Hippocampal formation (tissue), 2 donors: ENCODE measurements at places on chromosomes 5 and 9.

GRCh38 chr5:173451031-173451430 is 122.8 kb upstream of the STC2 start:
- no peak for DNase-seq

GRCh38 chr9:22030101-22030598 is 21.0 kb upstream of the CDKN2B start:
- DNase-seq: no peak

DNA sequence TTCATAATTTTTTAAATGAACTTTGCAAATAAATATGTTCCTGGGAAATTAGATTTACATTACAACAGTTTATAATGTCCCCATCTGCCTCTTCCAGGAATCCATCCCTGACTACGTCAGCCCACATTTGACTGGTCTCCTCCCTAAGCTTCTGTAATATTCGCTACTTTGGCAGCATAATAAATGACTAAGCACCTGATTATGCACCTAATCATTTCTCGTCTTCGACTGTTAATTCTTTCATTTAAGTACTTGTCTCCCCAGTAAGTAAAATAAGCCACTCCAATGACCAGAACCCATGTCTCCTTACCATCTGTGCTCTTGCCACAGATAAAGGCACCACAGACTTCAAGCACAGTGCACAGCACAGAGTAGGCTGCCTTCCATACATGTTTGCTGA is 122.7 kb downstream of the DENND1A start:
- DNase-seq: no peak

DNA sequence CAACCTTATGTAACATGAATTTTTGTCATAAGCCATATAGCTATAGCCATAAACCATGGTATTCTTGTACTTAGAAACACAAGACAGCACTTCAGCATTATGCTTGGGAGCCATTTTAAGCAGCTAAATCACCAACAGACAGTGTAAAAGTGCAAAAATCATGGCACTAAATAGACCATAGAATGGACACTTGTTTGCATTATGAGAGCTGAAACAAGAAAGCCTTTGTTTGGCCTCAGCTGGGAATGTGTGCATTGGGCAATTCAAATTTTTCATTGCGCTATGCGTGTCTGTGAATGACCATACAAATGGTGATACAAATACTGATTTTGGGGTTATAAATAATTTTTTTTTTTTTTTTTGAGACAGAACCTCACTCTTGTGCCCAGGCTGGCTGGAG is 23.7 kb downstream of the KDM4C start:
- peak; percentile 84 for DNase-seq

- no peak for DNase-seq
These were observed 20.6 kb upstream of the GPR150 start for GRCh38 chr5:95599252-95599651.

DNA sequence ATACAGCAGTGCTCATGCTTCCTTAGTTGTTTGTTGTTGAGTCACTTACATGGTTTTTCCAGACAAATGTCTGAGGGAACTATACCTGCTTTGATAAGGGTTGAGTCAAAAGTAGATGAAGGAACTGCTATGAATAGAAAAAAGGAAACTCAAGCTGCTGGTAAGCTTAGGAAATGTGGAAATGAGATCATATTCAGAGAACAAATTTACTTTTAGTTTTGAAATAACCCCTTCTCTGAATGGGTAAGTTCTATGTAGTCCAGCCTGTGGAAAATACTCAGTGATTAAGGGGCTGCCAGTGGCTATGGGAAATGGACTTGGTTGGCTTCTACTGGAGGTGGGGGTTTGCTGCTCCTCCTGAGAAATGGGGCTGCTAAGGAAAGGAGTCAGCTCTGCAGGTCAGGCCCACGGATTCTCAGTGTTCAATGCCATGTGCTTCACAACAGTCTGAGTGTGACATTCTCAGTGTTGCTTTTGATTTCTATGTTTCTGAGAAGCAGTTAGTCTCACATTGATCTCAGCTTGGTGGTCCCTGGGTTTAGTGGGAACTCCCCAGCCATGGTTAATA is 47.7 kb upstream of the GLRX start:
- DNase-seq: no peak

DNA sequence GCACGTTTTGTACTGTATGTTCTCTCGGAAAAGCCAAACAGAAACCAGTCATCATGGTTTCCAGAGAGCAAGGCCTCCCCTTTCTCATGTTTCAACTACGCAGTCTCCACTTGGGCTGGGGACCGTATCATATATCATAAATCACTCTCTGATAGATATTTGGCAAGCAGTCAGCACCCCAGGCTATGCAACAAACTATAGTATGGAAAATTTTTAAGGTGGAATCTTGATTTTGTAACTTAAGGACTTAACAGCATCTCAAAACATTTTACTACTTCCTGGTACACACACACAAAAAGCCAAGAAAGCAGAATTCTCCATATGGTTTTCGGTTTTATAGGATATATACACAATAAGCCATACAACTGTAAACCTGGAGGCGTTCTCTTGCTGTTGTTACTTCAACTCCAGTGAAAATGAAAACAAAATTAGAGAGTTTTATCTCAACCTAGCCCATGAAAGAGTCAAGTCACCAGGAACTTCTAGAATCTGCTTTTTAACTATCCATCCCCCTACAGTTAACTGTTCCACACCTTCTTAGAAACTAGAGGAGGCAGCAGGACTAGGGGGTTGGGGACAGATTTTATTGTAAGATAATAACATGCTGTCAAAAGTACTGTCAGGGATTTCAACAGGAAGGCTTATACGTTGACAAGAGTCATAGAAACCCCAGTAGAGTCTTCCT is 283.4 kb downstream of the NFIB start:
- DNase-seq: no peak

DNA sequence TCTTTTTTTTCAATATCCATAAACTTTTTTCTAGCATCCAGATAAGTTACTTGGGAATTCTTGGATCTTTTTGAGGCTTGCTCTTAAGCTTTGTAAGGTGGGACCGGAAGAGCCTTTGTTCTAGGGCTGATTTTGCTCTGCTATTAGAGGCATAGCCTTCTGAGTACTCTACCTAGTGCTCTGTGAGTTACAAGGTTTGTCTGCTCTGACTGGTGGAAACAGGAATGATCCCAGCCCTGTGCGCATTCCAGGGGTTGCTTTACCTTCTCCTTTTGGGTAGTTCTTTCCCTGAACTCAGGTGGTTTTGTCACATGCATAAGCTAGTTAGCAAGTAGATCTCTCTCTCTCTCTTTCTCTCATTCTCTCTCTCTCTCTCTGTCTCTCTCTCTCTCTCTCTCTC is 180.8 kb upstream of the PCSK5 start:
- no peak for DNase-seq

GRCh38 chr9:121756474-121757280 is 105.2 kb downstream of the DAB2IP start:
- peak; percentile 10 for DNase-seq

DNA sequence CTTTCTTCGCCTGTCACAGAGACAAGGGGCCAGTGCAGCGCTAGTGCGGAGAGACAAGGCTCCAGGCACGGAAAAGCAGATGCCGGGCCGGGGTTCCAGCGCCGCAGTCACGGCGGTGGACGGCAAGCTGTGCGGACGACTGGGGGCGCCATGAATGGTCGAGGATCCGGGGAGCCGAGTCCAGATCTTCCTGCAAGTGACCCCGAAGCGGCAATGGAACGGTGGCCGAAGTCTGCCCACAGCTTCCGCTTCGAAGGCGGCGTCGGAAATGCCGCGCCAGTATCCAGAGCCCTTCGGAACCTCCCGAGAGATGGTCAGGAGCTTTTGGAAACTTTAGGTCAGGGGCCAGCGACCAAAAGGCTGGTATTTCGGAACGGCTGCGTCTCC is 601 bp upstream of the FAF2 start:
- DNase-seq: peak; percentile 54

GRCh38 chr9:19614294-19614693 is 174.5 kb downstream of the SLC24A2 start:
- DNase-seq: no peak

GRCh38 chr5:149666212-149666852 is 63.8 kb upstream of the PPARGC1B start:
- no peak for DNase-seq

DNA sequence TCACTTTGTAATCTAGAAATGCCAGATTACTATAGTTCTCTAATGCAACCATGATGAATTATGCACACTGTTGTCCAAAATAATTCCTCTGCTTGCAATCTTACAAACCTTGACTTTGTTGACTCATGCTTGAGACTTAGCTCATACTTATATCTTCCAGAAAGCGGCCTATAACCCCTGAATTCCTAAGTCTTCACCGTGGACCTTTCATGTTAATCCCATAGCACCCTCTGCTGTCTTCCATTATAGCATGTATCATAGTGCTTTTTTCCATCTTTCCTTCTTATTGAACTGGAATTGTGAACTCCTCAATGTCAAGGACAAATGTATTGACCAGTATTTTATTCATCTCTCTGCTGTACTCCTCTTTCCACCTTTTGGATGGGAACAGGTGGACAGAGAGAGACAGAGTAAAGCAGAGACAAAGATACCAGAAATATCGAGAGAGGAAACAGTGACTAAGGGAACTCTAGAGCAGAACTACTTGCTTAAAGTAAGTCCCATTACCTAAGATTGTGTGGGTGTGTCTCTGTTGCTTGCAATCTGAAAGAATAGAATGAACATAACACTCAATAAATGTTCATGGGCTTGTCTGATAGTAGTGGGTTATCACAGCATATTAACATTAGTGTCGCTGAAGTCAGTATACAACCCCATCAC is 110.0 kb downstream of the LURAP1L start:
- DNase-seq: no peak

DNA sequence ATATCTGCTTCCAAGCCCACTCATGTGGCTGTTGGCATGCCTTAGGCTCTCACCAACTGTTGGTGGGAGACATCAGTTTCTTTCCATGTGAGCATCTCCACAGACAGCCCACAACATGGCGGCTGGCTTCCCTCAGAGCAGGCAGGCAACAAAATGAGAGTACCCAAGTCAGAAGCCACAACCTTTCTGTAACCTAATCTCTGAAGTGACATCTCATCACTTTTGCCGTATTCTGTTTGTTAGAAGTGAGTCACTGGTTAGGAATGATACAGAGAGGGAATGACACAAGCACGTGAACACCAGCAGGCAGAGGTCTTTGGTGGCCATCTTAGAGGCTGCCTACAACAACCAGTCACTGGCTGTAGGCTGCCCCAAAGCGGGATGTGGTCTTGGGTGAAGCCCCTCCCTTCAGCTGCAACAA is 88.6 kb upstream of the RASGRF2 start:
- DNase-seq: no peak

GRCh38 chr5:171848006-171848405 is 62.4 kb downstream of the SMIM23 start:
- DNase-seq: no peak

GRCh38 chr9:110330484-110331105 is 7.1 kb downstream of the TXNDC8 start:
- no peak for DNase-seq

- DNase-seq: no peak
These were observed 18.6 kb upstream of the OLFM1 start for GRCh38 chr9:135068776-135069415.

DNA sequence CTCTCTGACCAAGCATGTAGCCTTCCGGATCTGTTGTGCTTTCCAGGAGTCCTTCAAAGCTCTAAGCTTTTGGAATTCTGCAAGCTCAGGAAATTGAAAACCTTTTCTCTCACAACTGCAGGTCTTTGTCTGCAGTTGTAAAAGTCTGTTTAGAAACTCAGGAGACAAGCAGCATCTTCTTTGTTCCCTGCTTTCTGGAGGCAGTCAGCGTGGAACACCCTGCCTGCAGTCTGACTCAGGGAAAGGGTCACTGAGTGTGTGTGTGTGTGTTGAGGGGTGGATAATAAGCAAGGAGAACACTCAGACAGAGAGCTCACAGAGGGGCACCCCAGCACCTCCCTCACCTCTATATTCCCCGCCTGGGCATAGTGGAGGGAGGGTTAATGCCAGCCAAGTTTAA is 29.1 kb downstream of the KCNIP1 start:
- DNase-seq: no peak

- no peak for DNase-seq
These were observed 1.7 kb downstream of the CKMT2 start for GRCh38 chr5:81234801-81235200.

- no peak for DNase-seq
These were observed 143.4 kb downstream of the GDNF start for GRCh38 chr5:37696190-37697021.

DNA sequence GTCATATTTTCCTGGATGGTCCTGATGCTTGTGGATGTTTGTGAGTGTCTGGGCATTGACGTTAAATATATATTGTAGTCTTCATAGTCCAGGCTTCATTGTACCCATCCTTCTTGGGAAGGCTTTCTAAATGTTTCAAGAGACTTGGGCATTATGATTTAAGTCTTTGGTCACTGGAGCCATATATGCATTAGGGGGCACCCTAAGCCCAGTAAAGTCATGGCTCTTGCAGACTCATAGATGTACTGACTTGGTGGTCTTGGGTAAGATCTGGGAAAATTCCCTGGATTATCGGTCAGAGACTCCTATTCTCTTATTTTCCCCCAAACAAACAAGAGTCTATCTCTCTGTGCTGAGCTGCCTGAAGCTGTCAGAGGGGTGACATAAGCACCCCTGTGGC is 271.1 kb downstream of the TRIM36 start:
- DNase-seq: no peak

GRCh38 chr5:89350684-89351083 is 467.7 kb upstream of the MEF2C start:
- no peak for DNase-seq

DNA sequence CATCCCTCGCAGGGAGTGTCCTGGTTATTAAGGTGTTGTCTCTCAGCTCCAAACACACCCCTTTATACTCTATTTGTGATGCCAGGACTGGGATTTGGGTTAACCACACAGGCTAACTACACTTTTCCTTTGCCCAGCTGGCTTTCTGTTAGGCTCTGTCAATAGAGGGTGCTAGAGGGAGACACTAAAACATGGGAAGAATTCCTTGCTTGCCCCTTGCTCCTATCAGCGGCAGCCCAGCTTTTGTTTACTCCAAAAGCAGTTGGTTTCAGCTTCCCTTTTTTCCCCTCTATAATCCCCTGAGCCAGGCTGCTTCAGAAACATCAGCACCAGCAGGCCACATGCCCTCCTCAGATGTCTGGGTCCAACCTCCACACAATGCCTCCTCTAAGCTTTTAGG is 297.1 kb downstream of the KCTD16 start:
- DNase-seq: peak; percentile 7

GRCh38 chr9:79885093-79885857 is 313.5 kb downstream of the TLE4 start:
- no peak for DNase-seq

DNA sequence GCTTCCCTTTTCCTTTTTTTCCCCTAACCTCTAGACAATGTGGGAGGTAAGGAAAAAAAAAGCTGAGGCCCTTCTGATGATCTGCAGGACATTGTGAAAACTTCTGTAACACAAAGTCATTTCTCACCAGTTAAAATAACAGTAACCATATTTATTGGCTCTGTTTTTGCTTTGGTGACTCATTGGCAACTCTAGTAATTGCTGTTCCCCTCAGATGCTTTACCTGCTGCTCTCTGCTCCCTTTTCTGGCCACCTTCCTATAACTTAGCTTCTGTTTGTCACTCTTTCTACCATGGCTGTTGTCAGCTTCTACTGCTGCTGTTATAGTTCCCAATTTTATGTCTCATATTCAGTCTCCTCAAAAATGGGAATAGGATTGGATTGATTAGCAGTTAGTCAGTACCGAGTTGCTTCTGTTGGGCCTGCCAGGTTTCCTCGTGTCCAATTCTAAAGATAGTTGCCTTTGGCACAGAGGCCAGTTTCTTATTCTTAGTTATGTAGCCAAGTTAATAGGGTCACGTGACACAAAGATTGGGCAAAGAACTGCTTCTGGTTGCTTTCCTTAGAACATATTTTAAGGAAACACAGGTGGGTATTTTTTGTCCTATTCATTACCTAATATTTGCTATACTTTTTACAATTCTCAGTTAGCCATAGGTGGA is 16.8 kb downstream of the SCAMP1 start:
- no peak for DNase-seq

- no peak for DNase-seq
These were observed 7.5 kb upstream of the ANKRD33B start for GRCh38 chr5:10556289-10556807.
